ENCODE measurements at places on chromosomes 7 and 10.

DNA sequence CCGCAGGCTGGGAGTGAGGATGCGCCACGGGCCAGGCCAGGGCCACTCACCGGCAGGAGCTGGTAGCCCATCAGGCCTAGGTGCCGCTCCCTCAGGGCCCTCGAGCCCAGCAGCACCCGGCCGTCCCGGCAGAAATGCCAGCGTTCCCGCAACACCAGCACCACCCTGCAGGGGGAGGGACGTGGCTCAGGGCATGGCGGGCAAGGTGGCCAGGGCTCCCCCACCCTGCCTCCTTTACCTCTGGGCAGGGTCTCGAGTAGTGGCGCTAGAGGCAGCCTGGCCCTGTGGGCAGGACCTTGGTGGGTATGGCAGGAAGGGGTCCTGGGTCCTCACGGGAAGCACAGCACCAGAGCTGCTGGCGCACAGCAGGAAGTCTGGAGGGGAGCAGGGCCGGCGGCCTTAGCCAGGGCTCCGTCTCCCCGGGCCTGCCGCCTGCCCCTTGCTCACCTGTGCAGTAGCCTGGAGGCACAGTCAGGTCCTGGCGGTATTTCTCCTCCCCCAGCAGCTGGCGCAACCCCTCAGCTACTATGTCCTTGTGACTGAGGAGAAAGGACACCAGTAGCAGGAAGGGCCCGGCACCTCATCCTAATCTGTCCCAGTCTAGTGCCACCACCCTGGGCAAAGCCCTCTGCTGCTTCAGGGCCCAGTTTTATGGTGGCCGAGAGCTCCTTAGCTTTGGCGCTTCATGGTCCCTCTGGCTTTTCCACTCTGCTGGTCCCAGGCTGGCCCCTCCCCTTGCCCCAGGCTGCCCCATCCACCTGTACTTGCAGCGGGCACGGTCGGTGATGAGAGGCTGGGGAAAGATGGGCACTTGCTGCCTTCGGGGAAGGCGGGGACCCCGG, 3.5 kb downstream of the FASTK start:
- DNase-seq = no peak

- no peak for DNase-seq
Measured at GRCh38 chr7:87231711-87232110, 12.2 kb upstream of the TMEM243 start.

DNA sequence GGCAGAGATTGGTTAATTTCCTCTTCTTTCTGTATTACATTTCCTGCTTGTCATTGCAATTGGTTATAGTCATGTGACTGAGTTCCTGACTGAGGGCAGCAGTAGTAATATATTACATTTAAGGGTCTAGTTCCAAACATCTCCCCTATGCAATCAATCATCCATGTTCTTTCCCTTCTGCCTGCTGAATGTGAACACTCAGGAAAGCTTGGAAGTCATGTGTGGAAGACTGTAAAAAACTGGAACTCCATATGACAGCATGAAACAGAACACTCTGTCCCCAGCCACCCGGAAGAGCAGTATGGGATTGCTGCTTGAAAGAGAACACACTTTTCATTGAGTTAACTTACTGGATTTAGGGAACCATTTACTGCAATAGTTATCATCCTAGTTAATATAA, 459.7 kb upstream of the SEMA3A start:
- no peak for DNase-seq

DNA sequence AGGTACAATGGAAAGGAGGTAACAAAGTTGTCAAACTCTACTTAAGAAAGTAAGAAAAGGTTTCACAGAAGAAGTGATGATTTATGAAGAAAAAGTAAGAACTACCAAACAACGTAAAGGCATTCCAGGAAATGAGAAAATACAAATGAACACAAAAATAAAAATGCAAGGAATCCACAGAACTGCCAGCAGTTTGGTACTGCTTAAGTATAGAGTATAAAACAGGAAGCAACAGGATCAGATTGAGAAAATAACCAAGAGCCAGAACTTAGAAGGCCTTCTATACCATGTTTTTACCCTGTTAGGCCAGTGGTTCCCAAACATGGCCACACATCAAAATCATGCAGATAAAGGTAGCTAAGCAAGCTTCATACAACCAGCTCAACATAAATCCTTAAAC, 9.2 kb downstream of the NDUFA5 start:
- DNase-seq = no peak

- no peak for DNase-seq
Measured at GRCh38 chr10:70566515-70567290, 35.8 kb downstream of the PRF1 start.

DNA sequence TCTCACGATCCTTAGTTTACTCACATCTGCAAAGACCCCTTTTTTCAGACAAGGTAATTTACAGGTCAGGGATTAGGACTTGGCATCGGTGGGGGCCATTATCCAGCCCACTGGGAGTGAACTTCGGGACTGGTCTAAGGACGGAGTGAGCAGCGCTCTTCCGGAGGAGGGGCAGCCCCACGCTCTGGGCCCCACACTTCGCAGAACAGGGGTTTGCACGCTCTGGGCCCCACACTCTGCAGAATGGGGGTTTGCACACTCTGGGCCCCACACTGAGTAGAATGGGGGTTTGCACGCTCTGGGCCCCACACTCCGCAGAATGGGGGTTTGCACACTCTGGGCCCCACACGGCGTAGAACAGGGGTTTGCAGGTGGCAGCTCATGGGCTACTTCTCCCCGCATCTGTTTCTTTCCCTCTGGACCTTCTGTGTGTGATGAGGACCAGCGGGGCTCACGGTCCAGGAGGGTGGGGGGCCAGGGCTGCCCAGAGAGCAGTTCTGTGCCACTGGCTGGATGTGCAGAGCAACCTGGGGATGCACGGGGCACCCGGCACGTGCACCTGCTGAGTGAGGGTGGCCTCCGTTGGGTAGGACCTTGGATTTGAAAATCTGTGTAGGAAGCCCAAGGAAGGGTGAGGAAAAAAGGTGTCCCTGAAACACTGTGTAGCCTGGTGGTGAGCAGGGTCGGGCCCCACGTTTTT, 134.8 kb downstream of the WDR37 start:
- no peak for DNase-seq

GRCh38 chr7:26522633-26523032, 231.0 kb downstream of the SNX10 start:
- DNase-seq = no peak

- DNase-seq = no peak
Measured at GRCh38 chr7:51847461-51848134, 531.0 kb upstream of the COBL start.

DNA sequence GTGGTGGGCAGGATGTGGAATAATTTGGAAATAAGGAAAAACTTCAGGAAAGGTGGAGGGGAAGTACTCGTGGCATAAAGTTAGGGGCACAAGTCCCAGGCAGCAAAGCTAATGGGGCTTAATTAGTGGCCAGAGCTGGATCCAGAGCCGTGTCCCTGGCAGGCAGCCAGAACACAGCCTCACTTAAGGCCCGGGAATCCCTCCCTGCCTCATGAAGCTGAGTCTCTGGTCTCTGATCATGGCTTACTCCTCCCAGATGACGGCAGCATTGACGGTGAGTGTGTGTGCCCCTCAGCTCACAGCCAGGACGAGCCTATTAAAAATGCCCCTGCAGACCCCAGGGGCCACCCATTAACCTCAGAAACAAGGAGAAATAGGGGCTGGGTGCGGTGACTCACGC, 48.2 kb upstream of the NPTX2 start:
- no peak for DNase-seq

DNA sequence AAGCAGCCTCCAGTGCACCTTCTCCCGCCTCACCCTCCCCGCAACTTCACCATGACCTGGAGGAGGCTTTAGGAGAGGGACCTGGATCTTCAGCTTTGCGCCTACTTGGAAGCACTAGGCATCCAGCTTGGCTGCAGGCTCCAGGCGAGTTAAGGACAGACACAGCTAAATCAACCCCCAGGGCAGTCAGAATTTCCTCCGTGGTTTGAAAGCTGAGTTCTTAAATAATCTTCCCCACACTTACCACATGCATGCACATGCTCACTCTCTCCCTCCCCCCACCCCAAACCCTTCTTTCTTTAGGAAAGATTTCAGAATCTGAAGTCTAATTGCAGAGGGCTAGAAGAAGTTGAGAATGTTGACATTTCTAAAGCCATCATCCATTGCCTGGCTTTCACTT, 36.7 kb upstream of the LRRC4 start:
- DNase-seq = no peak

DNA sequence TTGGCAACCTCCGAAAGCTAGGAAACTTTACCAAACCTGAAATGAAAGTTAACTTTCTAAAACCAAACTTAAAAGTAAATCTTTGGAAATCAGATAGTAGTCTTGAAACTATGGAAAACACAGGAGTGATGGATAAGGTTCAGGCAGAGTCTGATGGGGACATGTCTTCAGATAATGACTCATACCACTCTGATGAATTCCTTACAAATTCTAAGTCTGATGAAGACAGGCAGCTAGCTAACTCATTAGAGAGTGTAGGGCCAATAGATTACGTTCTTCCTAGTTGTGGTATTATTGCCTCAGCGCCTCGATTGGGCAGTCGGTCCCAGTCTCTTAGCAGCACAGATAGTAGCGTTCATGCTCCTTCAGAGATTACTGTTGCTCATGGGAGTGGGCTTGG, 45.9 kb downstream of the MCMBP start:
- DNase-seq = no peak

DNA sequence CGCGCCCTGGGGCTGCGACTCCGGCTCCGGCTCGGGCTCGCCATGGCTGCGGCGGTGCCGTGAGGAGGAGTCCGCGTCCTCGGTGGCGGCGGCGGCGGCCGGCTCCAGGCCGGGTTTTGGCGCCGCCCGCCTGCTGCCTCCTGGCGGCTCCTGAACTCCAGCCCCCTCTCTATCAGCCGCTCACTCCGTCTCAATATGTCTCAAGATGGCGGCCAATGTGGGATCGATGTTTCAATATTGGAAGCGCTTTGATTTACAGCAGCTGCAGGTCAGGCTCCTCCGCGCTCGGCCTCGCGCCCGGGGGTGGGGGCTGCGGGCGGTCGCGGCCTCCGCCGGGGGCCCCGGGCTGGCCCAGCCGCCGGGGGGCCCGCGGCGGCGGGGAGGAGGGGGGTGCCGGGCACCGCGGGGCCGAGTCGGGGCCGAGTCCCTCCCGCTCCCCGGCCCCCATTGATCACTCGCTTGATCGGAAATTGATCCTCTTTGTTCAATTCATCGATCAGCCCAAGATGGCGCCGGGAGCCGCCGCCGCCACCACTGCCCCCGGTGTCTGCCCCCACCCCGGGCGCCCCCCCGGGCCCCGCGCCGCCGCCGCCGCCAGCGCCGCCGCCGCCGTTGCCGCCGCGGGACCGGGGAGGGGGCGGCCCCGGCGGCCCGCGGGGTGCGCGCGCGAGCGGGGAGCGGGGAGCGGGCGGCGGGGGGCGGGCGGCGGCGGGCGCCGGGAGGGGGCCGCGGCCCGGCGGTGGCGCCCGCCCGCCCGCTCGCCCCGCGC, 1.4 kb upstream of the CUX1 start:
- DNase-seq = peak; percentile 96

DNA sequence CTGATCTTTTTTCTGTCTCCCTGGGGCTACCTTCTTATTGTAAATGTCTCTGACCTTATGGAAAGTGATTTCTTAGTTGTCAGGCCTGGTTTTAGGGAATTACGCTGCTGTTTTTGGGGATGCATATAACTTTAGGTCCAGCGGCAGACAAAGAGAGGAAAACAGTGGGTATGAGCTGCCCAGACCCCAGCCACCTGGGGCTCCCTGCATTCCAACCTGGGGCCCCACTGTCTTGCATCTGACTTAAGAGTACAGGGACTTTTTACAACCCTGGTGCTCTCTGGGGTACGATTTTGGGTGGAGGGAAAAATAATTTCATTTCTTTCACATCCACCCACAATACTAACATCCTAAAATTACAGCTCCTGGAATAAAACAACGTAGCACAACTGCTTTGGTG, 119.4 kb downstream of the PRPF18 start:
- DNase-seq = no peak
